CD4-positive, alpha-beta T cell treated with Interleukin-10 for 1 hour (primary cell): ENCODE measurements at places on chromosomes 3 and 15.

DNA sequence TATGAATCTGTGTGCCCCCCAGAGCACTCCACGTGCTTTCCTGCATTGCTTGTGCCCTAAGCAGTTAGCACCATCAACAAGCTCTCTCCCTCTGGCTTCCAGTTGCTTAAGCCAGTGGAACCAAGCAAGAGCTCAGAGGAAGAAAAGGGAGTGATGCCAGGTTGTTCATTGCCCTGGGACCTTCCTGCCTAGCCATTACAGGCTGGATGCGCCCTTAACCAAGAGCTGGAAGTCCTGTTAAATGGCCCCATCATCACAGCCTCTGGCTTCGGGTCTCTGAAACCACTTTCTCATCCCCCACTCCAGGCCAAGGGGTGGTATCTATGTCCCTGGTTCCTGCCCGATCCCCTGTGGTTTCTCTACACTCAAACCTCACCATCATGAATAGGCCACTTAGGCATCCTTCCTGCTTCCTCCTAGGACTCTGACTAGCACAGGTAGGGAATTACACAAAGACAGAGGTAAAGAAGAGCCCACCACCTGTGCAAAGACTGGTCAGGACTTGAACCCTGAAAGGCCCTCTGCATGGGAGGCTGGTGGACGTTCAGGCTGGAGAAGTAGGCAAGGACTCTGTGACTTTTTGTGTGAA, 309.5 kb upstream of the TRIM42 start:
- DNase-seq, result no peak

GRCh38 chr15:26235864-26236263, 372.7 kb upstream of the ATP10A start:
- DNase-seq, result no peak

DNA sequence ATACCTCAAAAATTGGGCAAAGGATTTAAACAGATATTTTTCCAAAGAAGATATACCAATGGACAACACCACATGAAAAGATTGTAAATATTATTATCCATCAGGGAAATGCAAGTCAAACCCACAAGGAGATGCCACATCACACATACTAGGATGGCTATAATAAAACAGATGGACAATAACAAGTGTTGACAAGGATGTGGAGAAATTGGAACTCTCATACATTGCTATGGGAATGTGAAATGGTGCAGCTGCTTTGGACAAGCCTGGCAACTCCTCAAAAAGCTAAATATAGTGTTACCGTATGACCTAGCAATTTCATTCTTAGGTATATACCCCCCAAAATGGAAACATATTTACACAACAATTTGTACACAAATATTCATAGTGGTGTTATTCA, 59.3 kb downstream of the PPCDC start:
- no peak for DNase-seq

DNA sequence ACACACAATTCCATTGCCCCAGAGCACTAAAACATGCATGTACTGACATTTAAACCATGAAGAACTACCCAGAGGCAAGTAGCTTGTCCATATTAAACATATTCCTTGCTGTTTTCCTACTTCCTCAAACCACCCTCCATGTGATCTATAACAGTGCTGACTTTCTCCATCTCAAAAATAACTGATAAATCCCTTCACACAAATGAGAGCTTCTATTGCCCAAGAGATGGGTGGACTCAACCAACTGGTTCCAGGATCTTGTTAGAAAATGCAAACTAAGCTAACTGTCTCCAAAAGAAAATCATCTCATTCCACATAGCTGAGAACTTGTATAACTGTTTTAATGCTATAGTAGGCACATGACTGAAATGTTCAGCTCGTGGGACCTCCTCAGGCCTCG, 29.6 kb downstream of the DCLK3 start:
- DNase-seq, result no peak

DNA sequence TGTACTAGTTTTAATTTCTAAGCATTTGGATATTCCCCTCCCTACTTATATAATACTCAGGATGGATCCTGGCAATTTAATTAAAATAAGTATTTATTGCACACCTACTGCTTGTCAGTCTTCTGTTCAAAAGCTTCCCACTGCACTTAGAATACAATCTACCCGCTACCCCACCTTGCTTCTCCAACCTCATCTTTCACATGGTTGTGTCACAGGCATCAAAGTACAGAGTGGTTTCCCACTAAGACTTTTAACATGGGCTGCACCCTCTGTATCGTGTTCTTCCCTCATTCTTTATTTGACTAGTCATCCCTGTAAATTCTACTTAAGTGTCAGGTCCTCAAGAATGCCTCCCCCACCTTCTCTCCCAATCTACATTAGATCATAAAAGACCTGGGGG, 35.0 kb downstream of the RIOX2 start:
- DNase-seq, result no peak

DNA sequence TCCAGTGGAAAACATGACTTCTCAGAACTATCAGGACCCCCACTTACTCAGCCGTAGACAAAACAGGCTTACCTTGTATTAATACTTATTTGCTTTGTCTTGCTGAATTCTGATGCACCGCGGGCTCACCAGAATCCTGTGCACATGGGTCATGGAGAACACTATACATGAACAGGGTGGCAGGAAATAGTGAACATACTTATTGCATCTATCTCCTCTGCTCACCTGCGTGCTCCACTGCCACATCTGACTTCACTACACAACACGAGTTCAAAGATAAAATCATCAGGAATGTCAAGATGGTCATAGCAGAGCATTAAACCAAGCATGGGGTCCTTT, 10.7 kb upstream of the MAPK6 start:
- DNase-seq, result no peak

GRCh38 chr3:122915300-122916055, 112.1 kb downstream of the SEMA5B start:
- DNase-seq, result no peak

DNA sequence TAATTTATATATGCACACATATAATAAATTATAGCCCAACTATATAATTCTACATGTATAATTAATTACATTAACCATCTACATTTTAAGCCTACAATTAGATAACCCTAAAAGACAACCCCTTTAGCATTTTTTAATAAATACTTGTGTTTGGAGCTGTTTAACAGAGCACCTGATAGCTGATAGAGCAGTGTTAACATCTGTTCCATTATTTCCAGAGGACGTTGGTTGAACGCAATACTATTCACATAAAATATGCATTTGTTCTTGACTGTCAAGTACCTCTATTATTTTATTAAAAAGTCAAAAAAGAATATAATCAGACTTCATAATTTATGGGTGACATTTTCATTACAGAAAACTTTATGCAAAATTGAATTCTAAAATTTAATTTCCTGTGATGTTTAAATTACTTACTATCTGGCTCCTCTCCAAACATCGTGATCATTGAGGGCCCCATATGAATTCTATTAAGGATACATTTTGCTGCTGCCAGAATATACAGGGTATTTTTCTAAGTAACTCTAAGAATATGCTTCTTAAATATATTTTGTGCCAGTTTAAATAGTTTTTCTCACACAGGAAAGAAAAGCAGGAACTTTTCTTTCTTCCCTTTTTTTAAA, 234.3 kb downstream of the SHOX2 start:
- no peak for DNase-seq

- no peak for DNase-seq
Observed at GRCh38 chr3:134542287-134542958, 56.6 kb downstream of the CEP63 start.

- DNase-seq, result no peak
Observed at GRCh38 chr15:43879386-43880355, 52.9 kb downstream of the WDR76 start.

GRCh38 chr15:52804526-52805081, 14.5 kb upstream of the ONECUT1 start:
- DNase-seq, result no peak

- DNase-seq, result no peak
Observed at GRCh38 chr3:9238721-9239295, 10.6 kb downstream of the SRGAP3 start.

DNA sequence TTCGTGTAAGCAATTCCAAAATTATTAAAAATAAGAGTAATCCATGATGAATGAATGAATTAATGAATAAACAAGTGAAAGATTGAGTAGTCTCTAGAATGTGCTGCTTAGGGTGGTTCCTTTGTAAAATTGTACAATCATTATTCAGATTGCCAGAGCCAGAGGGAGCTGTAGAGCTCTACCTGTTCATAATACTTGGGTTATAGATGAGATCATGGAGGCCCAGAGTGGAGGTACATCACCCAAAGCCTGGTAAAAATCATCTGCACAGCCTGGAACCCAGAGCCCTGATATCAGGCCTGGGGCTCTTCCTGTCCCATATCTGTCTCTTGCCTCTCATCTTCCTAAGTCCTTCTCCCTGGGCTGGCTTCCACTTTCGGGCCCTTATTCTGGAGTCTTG, 297.2 kb downstream of the RPLP1 start:
- DNase-seq, result peak; percentile 45

GRCh38 chr3:114400371-114400770, 106.5 kb downstream of the TIGIT start:
- DNase-seq, result no peak

GRCh38 chr3:188351648-188352047, 197.7 kb downstream of the LPP start:
- no peak for DNase-seq

DNA sequence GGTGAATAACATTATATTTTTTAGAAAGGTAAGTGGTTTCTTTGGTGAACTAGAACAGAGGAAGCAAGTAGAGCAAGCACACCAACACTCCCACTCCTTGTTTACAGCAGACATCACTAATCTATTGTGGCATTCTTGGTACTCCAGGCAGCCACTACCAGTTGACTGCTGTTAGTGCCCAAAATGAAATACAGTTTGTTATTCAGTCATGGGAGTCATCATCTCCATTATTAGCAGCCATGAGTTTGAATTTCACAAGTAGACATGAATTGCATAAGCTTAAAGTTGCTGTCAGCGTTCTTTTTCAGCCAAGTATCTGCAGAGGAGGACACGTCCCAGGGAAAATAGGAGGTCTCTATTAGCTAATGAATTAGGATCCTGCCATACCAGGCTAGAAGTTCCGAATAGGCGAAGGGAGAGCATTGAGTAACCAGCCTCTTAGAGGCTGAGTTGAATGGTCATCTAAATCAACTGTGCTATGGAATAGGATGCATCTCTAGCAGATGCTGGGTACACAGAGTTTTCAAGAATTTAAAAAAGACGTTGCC, 252.7 kb upstream of the ICE2 start:
- DNase-seq, result no peak

DNA sequence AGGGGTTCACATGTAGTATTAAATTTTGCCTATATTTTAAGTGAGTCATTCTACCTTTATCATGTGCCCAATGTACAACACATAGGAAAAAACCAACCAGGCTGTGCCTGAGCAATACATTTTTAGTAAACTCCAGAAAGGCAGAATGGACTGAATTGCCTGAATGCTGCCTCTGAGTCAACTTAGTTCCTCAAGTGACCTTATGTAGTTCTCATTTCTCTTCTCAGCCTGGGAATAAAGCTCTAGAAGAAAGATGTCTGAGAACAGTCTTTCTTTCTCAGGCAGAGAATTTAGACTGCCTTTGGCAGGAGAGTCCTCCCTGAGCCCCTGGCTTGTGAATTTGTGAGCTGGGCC, 13.0 kb downstream of the ST3GAL6 start:
- no peak for DNase-seq

- DNase-seq, result peak; percentile 82
Observed at GRCh38 chr3:16600780-16601536, 4.3 kb downstream of the DAZL start.
